Immature natural killer cell (primary cell): ENCODE measurements at places on chromosomes 7 and 10.

- DNase-seq = peak; percentile 63
These were observed 249.7 kb downstream of the ELMO1 start for GRCh38 chr7:37198906-37199485.

DNA sequence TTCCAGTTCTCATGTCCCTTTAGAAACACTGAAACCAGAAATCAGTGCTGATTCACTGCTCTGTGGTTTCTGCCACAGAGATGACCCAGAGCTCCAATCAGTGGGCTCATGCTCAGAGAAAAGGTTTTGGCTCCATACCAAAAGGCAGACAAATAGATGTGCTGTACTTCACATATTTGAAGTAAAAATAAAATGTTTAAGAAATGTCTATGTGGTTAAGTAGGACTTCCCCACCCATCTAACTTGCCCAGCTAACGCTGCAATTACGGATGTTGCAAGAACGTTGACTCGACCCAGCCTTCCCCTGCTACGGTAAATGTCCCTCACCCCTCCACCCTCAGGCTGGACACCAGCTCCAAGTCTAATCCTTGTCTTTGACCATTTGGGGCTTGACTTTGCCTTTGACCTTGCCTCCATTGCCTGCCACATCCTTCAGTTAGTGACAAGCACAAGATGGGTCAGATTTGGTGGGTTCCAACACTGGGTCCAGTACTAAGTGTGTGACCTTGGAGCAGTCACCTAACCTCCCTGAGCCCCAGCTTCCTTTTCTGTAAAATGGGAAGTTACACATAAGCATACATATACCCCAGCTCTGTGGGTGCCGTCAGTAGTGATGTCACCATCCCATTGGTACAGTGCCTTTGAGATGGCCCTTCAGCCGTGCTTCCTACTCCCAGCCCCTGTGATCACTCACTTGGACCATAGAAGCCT is 95.8 kb downstream of the CHST15 start:
- no peak for DNase-seq

GRCh38 chr7:94212160-94212559 is 182.5 kb upstream of the COL1A2 start:
- DNase-seq = no peak

GRCh38 chr10:112082120-112082519 is 101.4 kb downstream of the GPAM start:
- DNase-seq = no peak

DNA sequence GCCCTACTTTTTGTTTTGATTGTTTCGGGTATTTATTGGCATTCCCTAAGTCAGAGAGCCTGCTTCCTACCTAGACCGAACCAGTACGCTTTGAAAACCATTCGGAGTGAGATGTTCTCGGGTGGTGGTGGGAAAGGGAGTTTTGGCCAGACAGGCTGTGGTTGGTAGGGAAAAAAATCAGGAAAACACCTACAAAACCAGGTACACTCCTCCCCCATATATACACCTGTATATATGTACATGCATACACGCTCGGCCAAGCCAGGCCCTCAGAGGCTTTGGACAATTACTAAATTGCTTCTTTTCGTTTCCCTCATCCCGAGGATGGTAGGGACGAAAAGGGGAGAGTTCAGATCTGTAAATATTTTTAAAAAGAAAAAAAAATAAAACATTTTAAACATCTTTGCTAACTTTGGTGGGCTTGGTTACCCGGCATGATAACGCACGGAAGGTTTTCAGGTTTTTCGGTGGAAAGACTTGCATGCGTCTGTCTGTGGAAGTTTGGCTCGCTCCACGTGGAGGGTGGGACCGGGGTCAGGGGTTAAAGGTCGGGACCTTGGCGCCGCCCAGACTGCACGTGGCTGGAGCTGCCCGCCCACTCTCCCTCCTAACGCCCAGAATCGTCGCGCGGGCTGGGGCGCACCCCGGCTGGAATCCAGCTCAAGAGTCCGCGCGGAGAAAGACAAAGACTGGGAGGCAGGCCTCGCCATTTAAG is 2.5 kb downstream of the HMX2 start:
- no peak for DNase-seq

- DNase-seq = peak; percentile 24
These were observed 14.3 kb downstream of the ZNF282 start for GRCh38 chr7:149209518-149210269.

DNA sequence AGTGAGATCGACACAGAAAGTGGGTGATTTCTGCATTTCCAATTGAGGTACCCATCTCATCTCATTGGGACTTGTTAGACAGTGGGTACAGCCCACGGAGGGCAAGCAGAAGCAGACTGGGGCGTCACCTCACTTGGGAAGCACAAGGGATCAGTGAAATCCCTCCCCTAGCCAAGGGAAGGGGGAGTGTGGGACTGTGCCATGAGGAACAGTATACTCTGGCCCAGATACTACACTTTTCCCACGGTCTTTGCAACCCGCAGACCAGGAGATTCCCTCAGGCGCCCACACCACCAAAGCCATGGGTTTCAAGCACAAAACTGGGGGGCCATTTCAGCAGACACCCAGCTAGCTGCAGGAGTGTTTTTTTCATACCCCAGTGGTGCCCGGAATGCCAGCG is 99.8 kb downstream of the ODAD2 start:
- no peak for DNase-seq

DNA sequence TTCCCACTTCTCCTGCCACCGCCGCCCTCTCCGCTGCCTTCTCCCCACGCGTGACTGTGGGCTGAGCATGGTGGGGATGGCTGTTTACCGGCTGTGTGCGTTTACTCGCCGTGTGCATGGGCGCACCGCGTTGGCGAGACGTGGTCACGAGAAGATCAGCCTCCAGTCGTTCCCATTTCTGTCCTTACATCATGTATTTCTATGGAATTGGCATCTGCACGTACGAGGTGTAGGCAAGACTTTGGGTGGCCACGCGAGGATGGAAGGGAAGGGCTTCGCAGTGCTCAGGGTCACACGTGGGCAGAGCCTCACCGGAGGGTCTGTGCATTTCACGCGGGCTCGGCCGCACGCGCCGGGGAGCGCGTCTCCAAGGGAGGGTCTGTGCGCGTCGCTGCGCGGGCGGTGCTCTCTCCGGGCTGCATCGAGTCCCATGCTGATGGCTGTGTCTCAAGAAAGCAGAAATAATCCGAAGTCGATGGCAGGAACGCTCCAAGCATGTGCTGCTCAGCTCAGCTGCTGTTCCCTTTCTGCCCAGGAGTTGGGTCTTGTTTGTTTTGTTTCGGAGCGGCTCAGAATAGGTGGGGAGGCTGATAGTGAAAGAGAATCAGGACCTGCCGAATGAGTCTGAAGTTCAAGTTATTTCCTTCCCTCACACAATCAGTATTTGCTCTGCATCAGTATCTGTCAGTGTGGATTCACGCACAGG is 973 bp downstream of the CAMK1D start:
- DNase-seq = peak; percentile 57

GRCh38 chr7:155001756-155002410 is 1.0 kb downstream of the PAXIP1 start:
- no peak for DNase-seq

DNA sequence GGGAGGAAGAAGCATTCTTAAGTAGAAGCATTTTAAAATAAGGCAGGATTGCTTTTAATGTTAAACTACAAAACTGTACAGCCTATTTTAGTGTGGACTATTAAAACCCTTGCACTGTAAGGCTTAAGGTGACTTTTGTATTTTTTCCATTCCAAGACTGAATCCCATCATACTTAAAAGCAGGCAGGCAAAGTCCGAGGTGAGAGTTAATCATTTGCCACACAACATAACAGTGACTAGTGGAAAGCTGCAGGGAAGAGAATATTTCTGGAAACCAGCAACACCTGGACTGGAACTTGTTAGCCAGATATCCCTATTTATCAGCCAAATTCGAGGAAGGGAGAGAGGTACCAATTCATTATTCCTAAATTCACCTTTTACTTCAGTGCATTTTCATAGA is 3.5 kb downstream of the PRR15 start:
- no peak for DNase-seq

DNA sequence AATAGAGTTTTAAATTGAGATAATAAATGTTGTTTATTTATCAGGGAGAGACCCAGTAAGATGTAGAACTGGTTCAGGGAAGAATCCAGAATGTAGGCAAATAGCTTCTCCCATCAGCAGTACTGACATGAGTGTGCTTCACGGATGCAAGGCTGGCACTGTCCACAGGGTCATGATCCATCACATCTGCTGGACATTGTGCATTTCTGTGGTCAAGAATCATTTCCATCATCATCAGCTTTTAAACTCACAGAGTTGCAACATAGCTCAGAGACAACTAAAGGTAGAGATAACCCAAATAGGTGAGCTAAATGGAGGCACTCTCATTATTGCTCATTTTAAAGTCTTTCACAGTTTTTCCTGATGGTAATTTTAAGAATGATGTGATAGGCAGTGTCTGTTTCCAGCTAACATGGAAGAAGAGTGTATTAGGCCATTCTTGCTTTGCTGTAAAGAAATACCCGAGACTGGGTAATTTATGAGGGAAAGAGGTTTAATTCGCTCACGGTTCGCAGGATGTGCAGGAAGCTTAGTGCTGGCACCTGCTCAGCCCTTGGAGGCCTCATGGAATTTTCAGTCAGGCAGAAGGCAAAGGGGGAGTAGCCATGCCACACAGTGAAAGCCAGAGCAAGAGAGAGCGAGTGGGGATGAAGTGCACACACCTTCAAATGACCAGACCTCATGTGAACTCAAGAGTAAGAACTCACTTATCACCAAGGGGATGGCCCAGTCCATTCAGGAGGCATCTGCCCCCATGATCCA is 80.8 kb downstream of the INPP5A start:
- no peak for DNase-seq

DNA sequence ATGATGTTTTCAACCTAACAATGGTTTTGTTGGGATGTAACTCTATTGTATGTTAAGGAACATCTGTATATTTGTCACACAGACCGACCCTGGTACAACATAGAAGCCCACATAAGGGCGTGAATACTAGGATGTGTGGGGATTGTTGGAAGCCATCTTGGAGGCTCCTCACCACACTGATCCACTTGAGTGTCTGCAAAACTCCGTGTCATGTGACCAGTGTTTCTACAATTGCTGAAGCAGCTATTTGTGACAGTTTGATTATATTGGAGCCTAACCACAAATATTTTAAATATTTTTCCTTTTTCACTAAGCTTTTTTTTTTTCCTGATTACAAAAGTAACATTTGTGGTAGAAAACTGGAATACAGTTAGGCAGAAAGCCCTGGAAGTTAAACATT is 27.9 kb downstream of the RALA start:
- no peak for DNase-seq

GRCh38 chr10:120761951-120762350 is 89.2 kb upstream of the WDR11 start:
- no peak for DNase-seq

DNA sequence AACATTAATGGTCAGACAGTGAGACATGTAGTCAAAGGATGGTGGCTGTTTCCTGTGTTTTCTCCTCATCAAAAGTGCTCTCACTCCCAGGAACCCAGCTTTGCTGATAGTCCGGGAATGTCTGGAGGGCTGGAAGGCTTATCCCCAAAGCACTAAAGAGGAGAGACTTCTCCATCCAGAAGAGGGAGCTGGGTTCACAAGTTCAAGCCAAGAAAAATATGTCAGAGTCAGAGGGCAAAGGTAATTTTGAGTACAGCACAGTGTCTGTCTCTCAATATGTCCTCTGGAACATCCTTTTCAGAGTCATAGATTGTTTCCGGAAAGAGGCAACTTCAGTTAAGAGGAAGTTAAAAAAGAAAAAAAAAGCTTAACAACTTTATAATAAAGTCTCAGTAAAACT is 281.5 kb upstream of the PHYHIPL start:
- DNase-seq = no peak

DNA sequence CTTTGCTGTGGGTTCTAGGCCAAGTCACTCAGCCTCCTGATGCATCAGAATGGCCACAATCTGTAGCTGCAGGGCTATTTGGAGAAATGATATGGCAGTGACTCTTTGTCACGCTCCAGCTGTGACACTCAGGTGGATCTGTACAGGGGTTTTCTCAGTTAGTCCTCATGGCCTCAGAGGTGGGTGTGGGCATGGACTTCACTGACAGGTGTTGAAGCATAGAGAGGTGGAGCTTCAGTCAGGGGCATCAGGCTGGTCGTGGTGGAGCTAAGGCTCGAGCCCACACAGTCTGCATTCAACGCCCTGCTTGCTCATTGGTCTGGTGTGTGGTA is 21.2 kb downstream of the PALD1 start:
- no peak for DNase-seq

DNA sequence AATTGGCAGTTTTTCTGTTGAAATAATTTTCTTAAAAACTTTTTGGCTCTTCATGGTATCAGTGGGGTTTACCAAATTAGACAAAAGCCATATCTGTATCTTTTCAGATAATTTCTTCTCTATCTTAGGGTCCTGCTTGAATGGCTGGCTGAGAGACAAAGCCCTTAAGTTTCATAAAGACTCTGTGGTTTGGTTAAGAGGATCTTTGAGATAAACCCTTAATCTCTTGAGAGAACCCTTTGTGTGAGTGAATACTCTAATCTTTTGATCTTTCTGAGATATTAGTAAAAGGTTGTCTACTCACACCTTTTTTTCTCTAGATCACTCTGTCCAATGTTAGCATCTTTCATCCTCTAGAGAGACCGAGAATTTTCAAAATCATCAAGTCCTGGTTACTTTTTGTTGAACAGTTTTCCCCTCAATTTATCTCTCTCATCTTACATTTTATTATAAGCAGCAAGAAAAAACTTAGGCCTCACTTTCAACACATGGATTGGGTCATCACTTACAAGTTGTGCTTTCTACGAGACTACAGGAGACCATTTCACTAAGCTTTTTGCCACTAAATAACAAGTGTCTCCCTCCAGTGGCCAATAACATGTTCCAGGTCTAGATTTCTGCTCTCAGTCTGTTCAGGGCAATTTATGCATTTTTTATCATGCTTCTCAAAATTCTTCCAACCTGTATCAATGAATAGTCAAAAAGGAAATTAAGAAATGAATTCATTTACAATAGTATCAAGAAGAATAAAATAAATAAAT is 28.4 kb downstream of the DNAJC9 start:
- no peak for DNase-seq

GRCh38 chr10:67784474-67784873 is 53.5 kb downstream of the DNAJC12 start:
- no peak for DNase-seq

DNA sequence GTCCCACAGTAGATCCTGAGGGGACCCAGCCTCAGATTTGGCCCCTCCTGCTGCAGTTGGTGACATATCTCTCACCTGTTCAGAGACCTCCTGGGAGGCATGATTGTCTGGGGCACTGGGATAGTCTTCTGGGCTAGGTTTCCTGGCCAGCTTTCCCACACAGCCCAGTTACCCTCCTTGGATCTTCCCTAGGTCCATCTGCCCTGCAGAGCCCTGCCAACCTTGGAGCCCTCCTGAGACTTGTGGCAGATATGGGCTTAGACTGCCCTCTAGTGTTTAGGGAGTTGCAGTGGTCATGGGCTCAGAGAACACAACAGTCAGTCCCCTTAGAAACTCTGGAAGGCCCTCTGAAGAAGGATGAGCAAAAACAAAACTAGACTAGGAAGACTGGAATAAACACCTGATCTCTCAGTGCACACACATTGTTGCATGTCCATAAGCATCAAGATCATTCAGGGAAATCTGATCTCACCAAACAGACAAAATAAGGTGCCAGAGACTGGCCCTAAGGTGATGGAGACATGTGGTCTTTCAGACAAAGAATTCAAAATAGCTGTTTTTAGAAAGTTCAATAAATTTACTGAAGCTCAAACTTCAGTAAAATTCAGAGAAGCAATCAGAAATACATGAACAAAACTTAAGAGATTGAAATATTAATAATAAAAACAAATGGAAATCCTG is 324.6 kb downstream of the ATRNL1 start:
- DNase-seq = no peak
